Mesenteric fat pad (tissue), 1 donor: ENCODE measurements at places on chromosomes 7 and 10.

- peak; percentile 89 for DNase-seq
Measured at GRCh38 chr10:5976512-5977470, 552 bp downstream of the IL15RA start.

GRCh38 chr7:159125104-159125954 is 19.3 kb downstream of the VIPR2 start:
- DNase-seq = peak; percentile 85

DNA sequence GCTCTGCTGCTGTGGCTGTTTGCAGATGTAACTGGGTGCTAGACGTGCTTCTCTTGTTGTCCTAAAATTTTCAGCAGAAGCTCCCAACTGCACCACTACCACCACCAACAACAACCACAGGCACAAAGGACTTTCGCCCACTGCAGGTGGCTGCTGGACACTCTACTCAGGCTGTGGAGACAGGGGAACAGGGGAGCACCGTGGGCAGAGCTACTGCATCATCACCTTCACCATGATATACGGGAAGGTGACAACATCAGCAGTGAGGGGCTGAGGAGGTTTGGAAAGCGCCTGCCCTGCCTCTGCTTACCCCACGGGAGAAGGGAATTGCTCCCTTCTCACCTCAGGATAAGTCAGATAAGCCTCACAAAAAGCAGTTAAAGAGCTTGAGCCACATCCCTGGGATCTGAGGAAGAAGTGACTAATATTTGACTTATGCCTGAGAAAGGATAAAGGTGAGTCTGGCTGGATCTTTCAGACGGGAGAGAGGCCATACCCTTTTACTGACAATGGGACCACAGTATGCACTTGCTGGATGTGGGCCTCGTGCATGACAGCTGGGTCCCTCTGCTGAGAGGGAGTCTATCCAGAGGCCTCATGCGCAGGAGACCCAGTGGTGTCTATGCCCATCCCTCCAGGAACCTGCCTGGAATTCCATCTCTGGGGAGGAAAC is 217.6 kb downstream of the KLF6 start:
- no peak for DNase-seq

DNA sequence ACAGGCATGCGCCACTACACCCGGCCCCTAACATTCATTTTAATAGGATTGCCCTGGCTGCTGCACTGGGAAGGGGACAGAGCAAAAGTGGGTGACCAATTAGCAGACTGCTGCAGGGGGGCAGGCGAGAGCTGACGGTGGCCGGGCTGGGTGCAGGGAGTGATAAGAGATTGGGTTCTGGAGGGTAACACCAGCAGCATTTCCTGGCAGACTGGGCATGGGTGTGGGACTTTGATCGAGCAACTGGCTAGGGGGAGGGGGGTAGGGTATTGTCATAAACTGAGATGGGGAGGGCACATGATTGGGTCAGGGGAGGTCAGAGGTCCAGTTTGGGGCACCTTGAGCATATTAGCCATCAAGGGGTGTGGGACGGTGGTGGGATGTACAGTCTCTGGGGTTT is 20.2 kb upstream of the AMZ1 start:
- DNase-seq = no peak
